ENCODE measurements at places on chromosomes 5 and 9.

DNA sequence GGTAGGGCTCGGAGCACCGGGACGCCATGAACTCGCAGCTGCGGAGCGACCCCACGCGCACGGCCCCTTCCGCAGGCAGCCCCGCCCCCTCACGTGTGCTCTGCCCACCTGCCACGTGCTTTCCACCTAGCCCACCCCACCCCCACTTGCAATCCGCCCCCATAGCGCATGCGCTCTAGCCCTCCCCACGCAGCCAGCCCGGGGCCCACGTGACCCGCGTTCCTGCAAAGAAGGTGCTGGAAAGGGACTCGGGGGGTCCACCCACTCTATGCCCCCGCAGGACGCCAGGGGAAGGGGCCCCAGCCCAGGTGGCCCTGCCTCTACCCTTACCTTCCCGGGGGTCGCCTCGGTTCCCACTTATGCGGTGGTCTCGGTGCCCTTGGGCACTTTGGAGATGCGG, at the start of gene SOHLH1:
Gene SOHLH1, minus strand, starts transcription at position 42 of the 400 bp plus-strand sequence. Its CDS starts 14 bp downstream, at position 28.
- no peak for DNase-seq

GRCh38 chr9:93080406-93080805, 15.6 kb upstream of the CARD19 start:
- DNase-seq, result no peak

GRCh38 chr5:466661-467310, 23.8 kb downstream of the EXOC3 start:
- no peak for DNase-seq

GRCh38 chr5:171055875-171056454, 194.1 kb downstream of the RANBP17 start:
- no peak for DNase-seq

- no peak for DNase-seq
These were observed 149.5 kb upstream of the PANK3 start for GRCh38 chr5:168728546-168729211.

DNA sequence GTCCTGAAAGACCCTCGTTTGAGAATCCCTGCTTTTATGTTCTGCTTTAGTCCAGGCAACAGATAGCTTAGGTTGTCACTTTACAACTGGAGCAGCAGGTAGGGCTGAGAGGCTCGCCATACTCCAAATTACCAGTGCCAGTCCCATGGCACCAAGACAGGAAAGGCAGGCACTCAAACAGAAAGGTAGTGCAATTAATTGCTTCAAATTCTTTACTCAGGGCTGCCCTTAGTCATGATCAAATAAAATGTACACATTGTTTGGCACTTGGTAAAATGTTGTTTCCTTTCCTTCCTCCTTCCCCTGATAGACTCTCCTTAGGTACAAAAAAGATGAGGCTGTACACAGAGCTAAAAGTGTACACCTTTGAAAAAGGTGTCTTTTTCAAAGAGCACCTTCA, 115.8 kb upstream of the CCDC152 start:
- DNase-seq, result no peak

DNA sequence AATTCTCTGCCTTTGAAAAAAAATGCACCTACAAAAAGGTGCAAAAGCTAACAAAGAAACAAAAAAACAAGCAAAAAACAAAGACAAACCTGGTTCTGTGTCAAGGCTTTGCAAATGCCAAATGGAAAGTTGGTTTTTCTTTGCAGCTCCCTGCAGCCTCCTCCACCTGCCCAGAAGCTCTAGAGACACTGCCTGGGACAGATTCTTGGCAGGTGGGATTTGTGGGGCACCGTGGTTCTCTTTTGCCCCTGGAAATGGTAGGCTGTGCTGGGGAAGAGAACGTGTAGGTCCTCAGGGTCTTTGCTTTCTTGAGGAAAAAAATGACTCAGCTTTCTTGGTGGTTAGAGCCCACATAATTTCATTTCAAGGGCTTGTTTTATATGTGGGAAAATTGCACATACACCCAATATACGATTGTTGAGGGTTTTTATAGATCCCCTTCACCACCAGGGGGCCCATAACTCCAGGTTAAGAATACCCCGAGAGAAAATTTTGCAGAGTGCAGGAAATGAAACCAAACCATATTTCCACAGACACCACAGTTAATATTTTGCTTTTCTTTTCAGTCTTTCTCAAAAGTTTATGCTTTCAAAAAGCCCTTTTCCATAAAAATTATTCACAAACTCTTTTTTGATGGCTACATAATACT, 58.7 kb downstream of the NXNL2 start:
- DNase-seq, result peak; percentile 7

- DNase-seq, result no peak
These were observed 778 bp downstream of the TRIM41 start for GRCh38 chr5:181223729-181224389.

GRCh38 chr9:123440256-123440655, 84.3 kb downstream of the CRB2 start:
- no peak for DNase-seq

GRCh38 chr5:141973871-141974595, 5.1 kb downstream of the RNF14 start:
- no peak for DNase-seq

GRCh38 chr9:137009938-137010732, 13.8 kb upstream of the CLIC3 start:
- no peak for DNase-seq

DNA sequence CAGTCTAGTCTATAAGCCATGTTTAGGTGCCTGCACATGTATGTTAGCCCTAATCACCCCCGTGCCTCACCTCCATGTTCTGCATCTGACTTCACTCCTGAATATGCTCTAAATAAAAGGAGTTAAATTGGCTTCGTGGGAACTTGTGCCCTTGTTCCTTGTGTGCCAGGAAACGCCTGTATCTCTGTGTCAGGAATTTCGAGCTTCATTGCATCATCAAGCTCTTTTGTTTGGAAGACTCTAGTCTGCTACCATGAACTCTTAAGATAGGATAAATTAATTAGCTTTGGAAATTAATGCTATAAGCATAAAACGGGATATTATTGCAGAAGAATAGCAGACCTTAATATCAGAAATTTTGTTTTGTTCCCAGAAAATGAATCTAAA, 99.2 kb downstream of the ADCY2 start:
- DNase-seq, result no peak

DNA sequence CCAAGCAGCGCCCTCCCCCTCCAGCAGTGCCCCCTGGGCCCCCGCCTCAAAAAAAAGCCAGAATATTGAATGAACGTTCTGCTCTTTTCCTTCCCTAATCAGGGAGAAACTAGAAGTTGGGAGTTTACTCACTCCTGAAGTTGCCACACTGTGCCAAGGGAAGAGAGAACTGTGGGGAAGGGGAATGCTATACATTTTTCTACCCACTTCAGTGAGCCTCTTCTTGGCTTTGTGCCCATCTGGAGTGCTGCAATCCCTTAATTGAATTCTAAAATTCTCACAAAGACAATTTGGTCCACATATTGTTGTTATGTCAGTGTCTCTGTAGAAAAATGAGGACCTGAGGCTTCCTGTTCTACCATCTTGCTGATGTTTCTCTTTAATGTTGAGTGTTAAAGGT, 443.7 kb downstream of the DIRAS2 start:
- DNase-seq, result no peak

DNA sequence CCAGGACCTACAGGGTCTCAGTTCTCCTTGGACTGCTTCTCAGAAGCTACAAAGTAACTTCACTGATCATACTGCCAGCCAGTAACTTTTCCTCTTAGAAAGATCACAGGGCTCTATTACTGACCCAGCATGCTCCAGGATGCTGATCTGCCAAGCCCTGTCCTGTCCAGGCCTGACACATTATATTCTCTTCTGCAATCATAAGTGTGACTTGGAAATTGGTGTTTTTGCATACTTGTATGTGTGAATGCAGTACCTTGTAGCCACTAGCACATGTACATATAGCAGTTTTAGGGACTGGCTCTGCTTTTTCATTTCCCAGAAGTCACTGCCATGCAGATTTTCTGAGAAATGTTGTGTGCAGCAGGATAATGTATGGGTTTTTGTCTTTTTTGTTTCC, 40.1 kb upstream of the CCNH start:
- no peak for DNase-seq

DNA sequence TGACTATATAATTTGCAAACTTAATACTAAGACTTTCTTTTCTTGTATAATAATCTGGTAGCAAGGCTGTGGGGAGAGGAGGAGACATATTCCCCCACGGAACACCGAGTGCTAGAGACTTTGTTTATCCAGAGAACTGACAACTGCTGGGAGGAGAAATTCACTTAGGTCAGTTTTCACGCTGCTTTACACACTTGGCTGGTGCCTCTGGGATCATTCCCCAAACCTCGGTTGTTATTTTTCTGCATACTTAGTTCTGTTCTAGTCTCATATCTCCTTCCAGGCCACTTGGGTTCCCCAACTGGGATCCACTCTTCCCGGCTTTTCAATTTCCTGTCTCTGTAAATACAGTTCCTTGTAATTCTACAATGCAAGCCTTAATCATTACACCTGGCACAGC, 238.2 kb upstream of the ADAMTS16 start:
- no peak for DNase-seq

DNA sequence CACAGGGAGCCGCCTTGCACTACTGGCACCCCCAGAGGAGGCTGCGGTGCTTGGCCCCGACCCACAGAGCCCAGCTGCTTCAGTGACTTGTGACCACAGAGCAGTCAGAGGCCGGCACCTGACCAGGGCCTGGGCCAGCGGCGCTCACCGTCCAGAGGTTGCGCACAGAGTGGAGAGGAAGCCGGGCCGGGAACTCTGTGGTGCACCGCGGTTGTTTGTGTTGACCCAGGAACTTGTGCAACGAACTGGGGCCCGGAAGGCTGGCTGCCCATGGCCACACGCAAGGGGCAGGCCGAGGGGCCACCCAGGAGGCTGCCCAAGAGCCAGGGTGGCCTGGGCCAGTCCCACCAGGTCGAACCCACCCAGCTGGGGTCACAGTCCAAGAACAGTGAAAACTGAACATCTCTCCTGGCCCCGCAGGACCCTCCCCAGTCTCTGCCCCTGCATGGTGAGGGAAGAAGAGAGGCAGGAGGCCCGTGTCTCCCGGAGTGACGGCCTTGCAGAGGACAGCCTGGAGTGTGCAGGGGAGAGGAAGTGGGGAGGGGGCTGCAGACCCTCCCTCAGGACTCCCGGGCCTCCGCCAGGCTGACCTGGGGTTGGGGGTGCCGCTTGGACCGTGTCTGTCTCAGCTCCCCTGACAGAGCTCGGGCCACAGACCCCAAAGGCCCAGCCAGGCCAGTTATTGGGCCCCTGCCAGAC, 42.8 kb upstream of the EGFL7 start:
- no peak for DNase-seq

DNA sequence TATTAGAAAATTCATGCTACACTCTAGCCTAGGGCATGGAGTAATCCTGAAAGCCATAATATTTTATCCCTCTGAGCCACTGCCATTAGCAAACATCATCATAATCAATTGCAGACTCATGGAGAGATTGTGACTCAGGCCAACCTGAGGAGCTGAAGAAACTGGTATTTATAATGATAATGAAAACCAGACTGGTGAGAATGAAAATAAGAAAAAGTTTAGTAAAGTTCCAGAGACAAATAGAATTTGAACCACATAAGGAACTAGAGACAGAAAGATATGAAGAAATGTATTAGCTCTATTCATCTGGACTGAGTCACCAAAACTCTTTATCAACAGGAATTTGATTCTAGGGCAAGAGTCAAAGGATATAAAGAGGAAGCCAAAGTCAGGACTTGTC, 158.7 kb downstream of the DRD1 start:
- DNase-seq, result no peak

DNA sequence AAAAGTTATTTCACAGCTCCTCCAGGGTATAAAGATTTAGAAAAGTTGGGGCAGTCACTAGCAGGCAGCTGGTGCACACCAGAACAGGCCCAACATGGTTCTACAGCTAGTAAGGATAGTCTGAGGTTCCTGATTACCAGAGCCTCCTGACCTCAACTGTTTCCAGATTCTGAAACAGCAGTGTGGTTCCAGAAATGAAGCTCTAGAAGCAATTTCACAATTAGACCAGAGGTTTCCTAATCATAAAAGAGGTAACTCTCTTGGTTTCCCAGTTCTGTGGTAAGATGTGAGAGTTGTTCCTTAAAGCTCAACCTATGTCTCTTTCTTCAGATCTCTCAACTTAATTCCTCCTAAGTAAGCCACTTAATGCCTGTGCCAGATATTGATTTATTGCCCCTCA, 11.9 kb downstream of the AGTPBP1 start:
- no peak for DNase-seq

DNA sequence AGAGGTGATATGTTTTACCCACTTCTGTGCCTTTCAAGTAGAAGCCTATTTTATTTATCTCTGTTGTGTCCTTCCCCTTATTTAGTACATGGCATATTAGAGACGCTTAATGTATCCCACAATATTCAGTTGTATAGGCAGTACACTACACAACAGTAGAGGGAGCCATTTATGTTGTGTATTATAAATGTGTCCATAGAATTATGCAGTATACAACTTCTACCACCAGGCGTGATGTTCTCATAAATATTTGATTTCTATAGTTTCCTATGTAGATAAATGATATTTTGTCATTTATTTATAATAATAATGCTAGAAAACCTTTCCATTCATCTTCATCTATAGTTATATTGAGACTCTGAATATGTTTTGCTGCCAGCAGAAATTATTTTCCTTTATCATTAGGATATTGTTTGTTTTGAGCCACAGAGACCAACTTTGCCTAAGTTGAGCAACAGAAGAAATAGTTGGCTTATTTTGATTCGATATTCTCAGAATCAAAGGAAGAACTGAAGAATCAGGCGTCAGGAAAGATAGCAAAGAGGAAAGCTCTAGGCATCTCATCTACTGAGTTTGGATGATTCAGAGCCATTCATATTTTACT, 81.7 kb downstream of the ADAMTS19 start:
- DNase-seq, result no peak

- no peak for DNase-seq
These were observed 54.5 kb downstream of the ADAMTS12 start for GRCh38 chr5:33837301-33837700.

DNA sequence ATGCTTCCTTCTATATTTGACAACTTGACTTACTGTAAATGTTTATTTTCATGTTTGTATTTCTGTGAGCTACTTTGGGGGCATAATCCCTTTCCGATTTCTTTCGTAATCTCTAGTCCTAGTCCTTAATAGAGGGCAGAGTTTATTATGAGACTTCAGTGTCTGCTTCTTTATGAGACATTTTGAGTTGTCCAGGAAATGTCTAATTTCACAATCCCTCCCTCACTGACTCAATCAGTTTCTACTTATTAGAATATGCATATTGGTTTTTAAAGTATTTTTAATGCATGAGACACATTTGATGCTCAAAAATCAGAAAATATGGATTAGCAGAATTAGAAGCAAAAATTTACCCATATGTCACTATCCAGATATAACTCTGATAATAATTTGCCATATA, 160.9 kb downstream of the FOCAD start:
- no peak for DNase-seq

- no peak for DNase-seq
These were observed 78.2 kb upstream of the HTR1A start for GRCh38 chr5:64040490-64040889.

GRCh38 chr5:137819766-137820165, 47.9 kb upstream of the MYOT start:
- no peak for DNase-seq

GRCh38 chr5:116440457-116441001, 134.1 kb downstream of the SEMA6A start:
- DNase-seq, result no peak

- no peak for DNase-seq
These were observed 11.2 kb upstream of the CXXC5 start for GRCh38 chr5:139636975-139637408.
